CD4-positive, alpha-beta memory T cell (primary cell): ENCODE measurements at places on chromosomes 11 and 22. TPM values are rescaled to one million over a fixed set of nuclear protein-coding genes. Genes with fewer than 3 reads are reported as not detected.

The DEFB131B gene
- total RNA-seq: not detected

The SLC2A11 gene
- 27.2 TPM for total RNA-seq

The TSPO gene
- 66.9 TPM for total RNA-seq

The AQP11 gene
- 0.35 TPM for total RNA-seq

The TECTA gene
- 0.33 TPM for total RNA-seq

The SYT12 gene
- total RNA-seq: not detected

The TTC38 gene
- 4.3 TPM for total RNA-seq

The MPZL2 gene
- 3.7 TPM for total RNA-seq

The APOBEC3B gene
- total RNA-seq: 0.64 TPM

The SMIM35 gene
- total RNA-seq: 0.55 TPM

The PLAAT4 gene
- total RNA-seq: 167 TPM

The CRYBB3 gene
- total RNA-seq: not detected

- no peaks in the 10 kb centered on the region for H3K36me3 ChIP-seq
- no peak overlapping the region for H3K4me3 ChIP-seq
- H3K27me3 ChIP-seq: no peaks in the 10 kb centered on the region
- no peak for DNase-seq
Measured at GRCh38 chr11:58801302-58801701, 43.2 kb downstream of the GLYATL2 start.

GRCh38 chr11:110982214-110982613 lies 263.3 kb upstream of the POU2AF2 start:
- no peak for DNase-seq
- H3K4me1 ChIP-seq: no peaks in the 10 kb centered on the region
- no peaks in the 10 kb centered on the region for H3K36me3 ChIP-seq
- H3K4me3 ChIP-seq: no peak overlapping the region
- H3K27me3 ChIP-seq: no peaks in the 10 kb centered on the region

DNA sequence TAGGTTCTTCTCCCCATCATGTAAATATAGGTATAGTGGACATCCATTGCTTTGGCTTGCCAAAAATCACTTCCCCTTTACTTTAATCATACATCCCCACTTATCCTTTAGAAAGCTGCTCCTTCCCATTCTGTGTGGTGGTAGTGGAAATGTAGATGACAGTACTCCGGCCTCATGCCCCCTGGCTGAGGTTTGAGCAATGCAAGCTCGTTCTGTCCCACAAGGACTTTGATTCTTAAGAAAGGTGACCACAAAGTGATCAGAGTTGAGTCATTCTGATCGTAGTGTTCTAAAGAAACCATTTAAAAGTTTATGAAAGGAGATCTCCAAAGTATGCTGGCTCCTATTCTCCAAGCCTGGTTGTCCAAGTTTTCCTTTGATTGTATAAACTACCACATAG lies 10.9 kb downstream of the TUG1 start:
- H3K4me3 ChIP-seq: no peak overlapping the region
- H3K27me3 ChIP-seq: no peaks in the 10 kb centered on the region
- H3K27ac ChIP-seq: no peak overlapping the region
- H3K4me1 ChIP-seq: no peaks in the 10 kb centered on the region
- H3K36me3 ChIP-seq: no peaks in the 10 kb centered on the region
- no peak for DNase-seq

GRCh38 chr11:35214792-35215193 lies 75.8 kb downstream of the CD44 start:
- peaks cover 49% of the 10 kb centered on the region for H3K36me3 ChIP-seq
- DNase-seq: no peak
- H3K27me3 ChIP-seq: no peaks in the 10 kb centered on the region
- no peak overlapping the region for H3K4me3 ChIP-seq
- no peak overlapping the region for H3K27ac ChIP-seq

GRCh38 chr22:42947211-42947990 lies 67.5 kb downstream of the PACSIN2 start:
- no peak overlapping the region for H3K27ac ChIP-seq
- H3K27me3 ChIP-seq: no peaks in the 10 kb centered on the region
- no peaks in the 10 kb centered on the region for H3K36me3 ChIP-seq
- peaks cover 33% of the 10 kb centered on the region for H3K4me1 ChIP-seq
- H3K4me3 ChIP-seq: no peak overlapping the region

DNA sequence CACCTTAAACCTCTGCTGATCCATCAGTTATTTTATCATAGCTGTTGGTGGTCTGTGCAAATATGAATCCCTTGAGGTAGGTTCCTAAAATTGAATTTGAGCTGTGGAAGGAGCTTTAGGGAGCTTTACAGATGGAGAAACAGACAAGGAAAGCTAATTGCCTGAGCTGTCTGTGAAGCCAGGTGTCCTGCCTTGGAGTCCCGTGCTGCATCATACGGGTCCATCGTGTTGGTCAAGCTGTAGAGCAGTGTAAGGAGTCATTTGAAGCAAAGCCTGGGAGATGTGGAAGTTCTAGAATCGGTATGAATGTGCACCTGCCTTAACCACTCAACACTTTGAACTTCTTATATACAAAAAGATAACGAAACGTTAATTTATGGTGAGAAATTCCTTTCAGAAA lies 1.0 kb downstream of the POLA2 start:
- no peaks in the 10 kb centered on the region for H3K36me3 ChIP-seq
- H3K4me1 ChIP-seq: peaks cover 23% of the 10 kb centered on the region
- peak overlapping the region; percentile 92 for H3K27ac ChIP-seq
- no peak for DNase-seq
- no peaks in the 10 kb centered on the region for H3K27me3 ChIP-seq

DNA sequence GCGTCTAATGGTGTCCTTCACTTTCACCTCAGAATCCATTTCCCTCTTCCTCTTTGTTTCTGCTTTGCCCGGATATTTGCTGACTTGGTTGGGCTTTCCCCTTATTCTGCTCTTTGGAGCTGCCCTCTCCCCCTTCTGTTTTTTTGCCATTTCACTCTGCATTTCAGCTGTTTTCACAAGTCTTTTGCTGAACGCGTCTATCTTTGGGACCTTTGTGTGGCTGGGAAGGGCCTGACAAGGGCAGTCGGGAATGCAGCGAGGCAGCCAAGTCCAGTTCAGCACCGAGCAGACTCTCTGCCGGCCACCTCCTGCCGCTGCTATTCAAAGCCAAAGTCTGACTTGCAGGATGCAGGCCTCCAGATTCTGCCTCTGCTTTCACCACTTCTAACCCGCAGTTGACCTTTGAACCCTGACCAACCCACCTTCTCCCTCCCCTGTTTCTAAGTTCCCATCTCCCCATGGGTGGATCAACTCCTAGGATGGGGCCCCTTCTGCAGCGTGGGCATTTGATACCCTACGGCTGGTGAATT lies 38.2 kb downstream of the FEZ1 start:
- DNase-seq: no peak
- H3K27me3 ChIP-seq: no peaks in the 10 kb centered on the region
- no peak overlapping the region for H3K27ac ChIP-seq
- H3K36me3 ChIP-seq: no peaks in the 10 kb centered on the region

DNA sequence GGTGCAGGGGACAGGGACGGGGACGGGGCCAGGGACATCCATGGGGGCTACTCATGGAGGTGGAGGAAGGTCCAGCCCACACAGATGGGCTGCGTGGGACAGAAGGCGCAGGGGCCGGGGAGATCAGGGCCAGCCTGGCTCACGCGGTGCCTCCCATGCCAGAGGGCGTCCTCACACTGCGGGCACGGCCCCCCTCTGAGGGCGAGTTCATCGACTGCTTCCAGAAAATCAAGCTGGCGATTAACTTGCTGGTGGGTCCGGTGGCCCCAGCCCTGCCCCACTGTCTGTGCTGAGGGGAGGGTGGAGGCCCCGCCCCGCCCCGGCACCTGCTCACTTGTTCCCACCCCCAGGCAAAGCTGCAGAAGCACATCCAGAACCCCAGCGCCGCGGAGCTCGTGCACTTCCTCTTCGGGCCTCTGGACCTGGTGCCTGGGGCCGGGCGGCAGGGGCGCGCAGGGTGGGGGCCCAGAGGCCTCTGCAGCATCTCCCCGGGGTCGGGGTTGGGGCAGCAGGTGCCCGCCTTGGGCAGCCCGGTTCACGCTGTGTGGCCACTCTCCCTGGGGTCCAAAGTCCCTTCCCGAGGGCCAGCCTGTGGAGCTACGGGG lies 15.8 kb downstream of the EPS8L2 start:
- no peaks in the 10 kb centered on the region for H3K36me3 ChIP-seq
- peak; percentile 39 for DNase-seq
- no peak overlapping the region for H3K27ac ChIP-seq
- H3K4me1 ChIP-seq: peaks cover 29% of the 10 kb centered on the region

DNA sequence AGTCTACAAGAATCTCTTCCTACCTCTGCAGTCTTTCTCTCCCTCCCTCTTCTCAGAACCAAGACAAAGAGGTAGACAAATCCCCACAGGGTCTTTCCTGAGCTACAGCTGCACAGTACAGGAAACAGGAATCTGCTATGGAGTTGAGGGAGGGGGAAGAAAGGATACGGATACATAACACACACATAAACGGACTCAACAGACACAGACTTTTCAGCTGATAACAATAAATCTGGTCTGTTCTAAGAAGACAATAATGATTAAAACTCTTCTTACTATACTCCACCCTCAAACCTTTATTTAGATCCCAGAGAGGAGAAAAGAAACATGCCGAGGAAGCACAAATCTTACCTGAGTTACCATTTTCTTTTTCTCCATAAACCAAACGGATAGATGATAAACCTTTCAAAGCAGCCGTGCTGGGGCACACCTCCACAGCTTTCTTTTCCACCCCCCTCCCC lies 122.2 kb downstream of the APOL5 start:
- no peak for DNase-seq
- H3K27ac ChIP-seq: no peak overlapping the region
- H3K27me3 ChIP-seq: no peaks in the 10 kb centered on the region
- H3K4me3 ChIP-seq: no peak overlapping the region
- no peaks in the 10 kb centered on the region for H3K4me1 ChIP-seq
- no peaks in the 10 kb centered on the region for H3K36me3 ChIP-seq

- no peak for DNase-seq
- H3K4me1 ChIP-seq: no peaks in the 10 kb centered on the region
Measured at GRCh38 chr22:38074181-38075104, 9.5 kb downstream of the SLC16A8 start.

GRCh38 chr11:120334894-120335462 lies 1.2 kb upstream of the ARHGEF12 start:
- no peak overlapping the region for H3K27ac ChIP-seq
- peaks cover 31% of the 10 kb centered on the region for H3K4me1 ChIP-seq
- no peaks in the 10 kb centered on the region for H3K36me3 ChIP-seq

GRCh38 chr22:24695561-24696511 lies 78.7 kb downstream of the PIWIL3 start:
- no peaks in the 10 kb centered on the region for H3K4me1 ChIP-seq
- no peaks in the 10 kb centered on the region for H3K27me3 ChIP-seq
- no peak overlapping the region for H3K27ac ChIP-seq
- no peaks in the 10 kb centered on the region for H3K36me3 ChIP-seq
- no peak overlapping the region for H3K4me3 ChIP-seq
- no peak for DNase-seq

GRCh38 chr11:1267441-1268100 lies 41.9 kb downstream of the TOLLIP start:
- peaks cover 9% of the 10 kb centered on the region for H3K4me1 ChIP-seq
- no peak overlapping the region for H3K4me3 ChIP-seq
- H3K36me3 ChIP-seq: no peaks in the 10 kb centered on the region

DNA sequence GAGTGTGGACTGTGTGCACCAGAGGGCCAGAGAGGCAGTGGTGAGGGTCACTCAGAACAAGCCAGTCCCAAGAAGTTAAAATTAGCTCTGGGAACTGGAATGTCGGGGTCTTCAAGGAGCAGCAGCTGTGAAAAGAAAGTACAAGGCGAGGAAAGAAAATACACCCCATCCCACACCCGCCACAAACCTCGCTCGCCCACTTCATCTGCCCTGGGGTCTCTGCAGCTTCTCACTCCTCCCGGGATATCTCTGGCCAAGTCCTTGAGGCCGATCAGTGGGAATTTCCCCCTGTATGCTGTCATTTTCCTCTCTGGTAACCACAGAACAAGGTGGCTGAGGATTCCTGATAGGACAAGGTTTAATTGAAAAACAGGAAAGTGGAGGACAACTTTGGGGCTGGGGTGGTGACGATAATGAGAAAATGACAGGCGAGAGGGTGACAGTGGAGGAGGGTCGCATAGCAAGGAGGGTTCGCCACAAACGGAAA lies 36.3 kb upstream of the TIMP3 start:
- no peak overlapping the region for H3K27ac ChIP-seq
- H3K27me3 ChIP-seq: no peaks in the 10 kb centered on the region
- DNase-seq: no peak
- no peaks in the 10 kb centered on the region for H3K36me3 ChIP-seq
- no peak overlapping the region for H3K4me3 ChIP-seq
- H3K4me1 ChIP-seq: no peaks in the 10 kb centered on the region

DNA sequence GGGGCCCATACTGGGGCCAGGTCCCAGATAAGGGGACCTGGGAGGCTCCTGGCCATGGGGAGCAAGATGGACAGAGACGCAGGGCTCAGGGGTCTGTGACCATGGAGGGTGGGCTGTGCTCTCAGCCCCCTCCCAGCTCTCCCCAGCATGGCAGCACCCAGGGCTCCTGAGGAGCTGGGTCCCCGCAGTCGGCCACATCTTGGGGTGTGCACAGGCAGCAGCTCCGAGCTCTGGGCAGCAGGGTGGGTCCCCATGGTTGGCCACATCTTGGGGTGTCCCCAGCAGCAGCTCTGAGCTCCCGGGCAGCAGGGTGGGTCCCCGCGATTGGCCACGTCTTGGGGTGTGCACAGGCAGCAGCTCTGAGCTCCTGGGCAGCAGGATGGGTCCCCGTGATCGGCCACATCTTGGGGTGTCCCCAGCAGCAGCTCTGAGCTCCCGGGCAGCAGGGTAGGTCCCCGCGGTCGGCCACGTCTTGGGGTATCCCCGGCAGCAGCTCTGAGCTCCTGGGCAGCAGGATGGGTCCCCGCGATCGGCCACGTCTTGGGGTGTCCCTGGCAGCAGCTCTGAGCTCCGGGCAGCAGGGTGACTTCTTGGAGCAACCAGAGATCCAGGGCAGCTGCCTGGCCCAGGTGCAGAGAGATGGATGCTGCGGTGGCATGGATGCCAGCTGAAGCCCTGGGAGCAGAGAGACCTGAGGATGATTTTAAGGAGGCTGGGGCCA lies 18.3 kb upstream of the MUC5B start:
- no peak overlapping the region for H3K4me3 ChIP-seq
- no peaks in the 10 kb centered on the region for H3K36me3 ChIP-seq
- H3K27ac ChIP-seq: no peak overlapping the region
- H3K27me3 ChIP-seq: no peaks in the 10 kb centered on the region
- no peaks in the 10 kb centered on the region for H3K4me1 ChIP-seq
- no peak for DNase-seq

DNA sequence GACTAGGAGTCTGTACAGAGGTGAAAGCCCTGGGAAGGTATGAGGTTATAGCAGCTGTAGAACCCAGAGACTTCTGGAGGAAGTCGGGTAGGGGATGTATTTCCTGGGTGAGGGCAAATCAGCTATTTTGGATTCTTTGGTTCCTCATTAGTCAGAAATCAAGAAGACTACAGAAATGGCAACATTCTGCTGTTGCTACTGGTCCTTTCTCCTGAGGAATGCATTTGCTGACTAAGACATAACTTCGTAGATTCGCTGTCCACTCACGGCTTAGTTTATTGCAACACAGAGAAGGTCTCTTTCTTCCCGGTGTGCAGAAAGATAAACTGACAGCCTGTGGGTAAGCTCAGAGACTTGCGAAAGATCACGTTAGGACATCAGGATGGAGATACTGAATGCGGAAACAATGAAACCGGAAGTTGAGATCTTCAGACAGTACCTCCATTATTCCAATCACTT lies 25.3 kb upstream of the SESN3 start:
- no peaks in the 10 kb centered on the region for H3K36me3 ChIP-seq
- no peaks in the 10 kb centered on the region for H3K27me3 ChIP-seq
- H3K4me3 ChIP-seq: no peak overlapping the region
- DNase-seq: no peak

- H3K4me3 ChIP-seq: no peak overlapping the region
- DNase-seq: no peak
- peaks cover 18% of the 10 kb centered on the region for H3K4me1 ChIP-seq
- H3K27me3 ChIP-seq: peaks cover 7% of the 10 kb centered on the region
Measured at GRCh38 chr11:12721816-12722604, 47.8 kb downstream of the TEAD1 start.
